ENCODE measurements at places on chromosomes 6 and 20. TPM values are rescaled to one million over a fixed set of nuclear protein-coding genes. Genes with fewer than 3 reads are reported as not detected.

Gene KIF13A
- 17.5 TPM for total RNA-seq

Gene FLRT3
- total RNA-seq: 1.9 TPM

Gene TCP11
- total RNA-seq: not detected

Gene DEF6
- total RNA-seq: 0.26 TPM

Gene NKAPL
- total RNA-seq: not detected

Gene MRS2
- total RNA-seq: 22.4 TPM

Gene COL11A2
- 0.93 TPM for total RNA-seq

Gene NKX2-2
- total RNA-seq: not detected

Gene HSPA12B
- 0.43 TPM for total RNA-seq

Gene RPS21
- 3,109 TPM for total RNA-seq

Gene FRMD1
- total RNA-seq: 0.03 TPM

Gene FOXF2
- total RNA-seq: 14.4 TPM

Gene ASIP
- total RNA-seq: not detected

Gene OPRL1
- 1.0 TPM for total RNA-seq

Gene CST7
- total RNA-seq: not detected

Gene C6orf58
- total RNA-seq: not detected

Gene DCBLD1
- 27.9 TPM for total RNA-seq

Gene OTOR
- not detected for total RNA-seq

Gene NUS1
- 24.0 TPM for total RNA-seq

Gene TRIM31
- 0.85 TPM for total RNA-seq

Gene HLA-DRA
- total RNA-seq: not detected

Gene ZC2HC1B
- total RNA-seq: not detected

Gene DBNDD2
- 28.0 TPM for total RNA-seq

Gene BLCAP
- total RNA-seq: 53.0 TPM

Gene HFE
- 13.7 TPM for total RNA-seq

Gene CFB
- total RNA-seq: 1.7 TPM

Gene ELOVL2
- total RNA-seq: 6.9 TPM

Gene ADAM33
- not detected for total RNA-seq

Gene SRSF12
- 1.6 TPM for total RNA-seq

Gene CCDC170
- total RNA-seq: 0.12 TPM

Gene ZNF391
- total RNA-seq: 0.16 TPM

Gene CSTF1
- total RNA-seq: 39.9 TPM

Gene SCUBE3
- 0.05 TPM for total RNA-seq

Gene LHFPL5
- total RNA-seq: 0.09 TPM

Gene PBOV1
- total RNA-seq: not detected

Gene DCDC2
- total RNA-seq: 3.7 TPM

Gene OR12D3
- not detected for total RNA-seq

Gene BTN1A1
- total RNA-seq: not detected

Gene GJA1
- total RNA-seq: 62.7 TPM

Gene POU3F2
- not detected for total RNA-seq

Gene OPRM1
- not detected for total RNA-seq

Gene HLA-DRB5
- total RNA-seq: not detected

Gene NCOA6
- 19.0 TPM for total RNA-seq

Gene MTCH1
- 119 TPM for total RNA-seq

Measured in A549 treated with Hydrocortisone at 1 μM for 4 hours (cell line).